Immature natural killer cell (primary cell): ENCODE measurements at places on chromosomes 5 and 9. TPM values are rescaled to one million over a fixed set of nuclear protein-coding genes. Genes with fewer than 3 reads are reported as not detected.

DNA sequence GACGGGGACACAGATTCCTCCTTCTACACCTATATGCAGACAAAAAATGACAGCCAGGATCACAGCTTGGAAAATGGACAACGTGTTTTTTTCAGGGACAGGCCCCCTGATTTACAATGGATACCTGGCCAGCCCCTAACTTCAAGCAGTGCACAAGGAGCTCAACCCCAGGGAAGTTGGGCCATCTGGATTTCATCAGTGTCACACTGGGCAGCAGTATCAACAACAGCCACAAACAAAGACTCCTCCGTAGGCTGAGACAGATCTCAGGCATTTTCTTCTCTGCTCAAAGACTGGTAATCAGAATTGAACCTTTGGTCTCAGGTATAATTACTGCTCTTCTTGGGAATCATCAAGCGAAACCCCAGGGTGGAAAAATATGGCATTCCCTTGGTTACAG lies 374.0 kb downstream of the ZNF608 start:
- DNase-seq: no peak

- DNase-seq: no peak
Measured at GRCh38 chr9:128600099-128600498, 47.7 kb downstream of the SPTAN1 start.

DNA sequence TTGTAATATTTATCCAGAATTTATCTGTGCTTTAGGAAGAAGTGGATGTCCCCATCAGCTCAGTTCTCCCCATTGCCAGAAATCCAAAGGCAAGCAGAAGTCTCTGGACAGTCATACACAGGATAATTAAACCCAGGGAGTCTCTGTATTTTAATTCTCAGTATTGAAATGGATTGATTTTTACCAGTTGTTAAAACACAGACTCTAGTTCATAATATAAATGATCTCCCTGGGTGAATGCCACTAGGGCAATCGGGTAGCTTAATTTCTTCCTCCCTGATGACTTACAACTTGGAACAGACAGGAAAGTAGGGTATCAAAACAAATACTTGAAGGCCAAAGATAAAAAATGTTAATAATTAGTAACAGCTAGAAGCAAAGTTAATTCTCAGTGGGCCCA lies 66.5 kb upstream of the DAP start:
- no peak for DNase-seq

- DNase-seq: no peak
Measured at GRCh38 chr9:86977205-86977835, 30.0 kb upstream of the GAS1 start.

DNA sequence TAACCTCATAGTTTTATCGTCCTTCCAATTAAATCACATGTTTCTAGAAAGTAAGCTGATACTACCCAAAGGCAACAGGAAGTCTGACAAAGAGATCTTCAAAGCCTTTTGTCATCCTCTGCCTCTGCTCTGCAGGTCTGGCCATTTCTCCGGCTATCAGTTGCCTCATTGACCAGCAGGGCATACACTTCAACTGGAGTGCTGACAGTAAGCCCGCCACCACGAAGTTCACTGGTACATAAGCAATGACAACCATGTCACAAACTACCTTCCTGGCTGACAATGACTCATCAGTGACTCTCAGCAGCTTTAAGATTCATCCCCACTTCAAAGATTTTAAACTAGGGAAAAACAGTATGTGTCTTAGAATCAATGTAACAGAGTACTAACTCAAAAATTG lies 20.6 kb downstream of the SPTLC1 start:
- DNase-seq: no peak

DNA sequence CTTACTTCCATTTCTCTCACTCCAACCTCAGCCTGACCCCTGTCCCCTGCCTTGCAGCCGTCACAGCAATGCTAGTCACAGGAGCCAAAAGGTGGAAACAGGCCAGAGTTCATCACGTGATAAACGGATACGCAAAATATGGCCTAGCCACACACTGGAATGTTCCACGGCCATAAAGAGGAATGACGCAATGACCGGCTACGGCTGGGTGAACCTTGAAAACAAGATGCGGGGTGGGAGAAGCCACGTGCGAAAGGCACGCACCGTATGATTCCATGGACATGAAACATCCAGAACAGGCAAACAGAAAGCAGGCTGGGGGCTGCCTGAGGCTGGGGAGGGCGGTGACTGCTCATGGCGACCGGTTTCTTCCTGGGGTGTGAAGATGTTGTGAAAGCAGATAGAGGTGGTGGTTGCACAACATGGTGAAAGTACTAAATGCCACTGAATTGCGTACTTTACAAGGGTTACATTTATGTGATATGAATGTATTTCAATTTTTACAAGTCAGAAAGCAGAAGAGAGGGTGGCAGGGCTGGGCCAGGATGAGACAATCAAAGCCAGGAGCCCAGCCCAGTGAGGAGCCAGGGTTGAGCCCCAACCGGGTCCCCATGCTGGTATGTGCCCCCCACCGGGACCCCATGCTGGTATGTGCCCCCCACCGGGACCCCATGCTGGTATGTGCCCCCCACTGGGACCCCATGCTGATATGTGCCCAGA lies 117.8 kb upstream of the SARDH start:
- no peak for DNase-seq

DNA sequence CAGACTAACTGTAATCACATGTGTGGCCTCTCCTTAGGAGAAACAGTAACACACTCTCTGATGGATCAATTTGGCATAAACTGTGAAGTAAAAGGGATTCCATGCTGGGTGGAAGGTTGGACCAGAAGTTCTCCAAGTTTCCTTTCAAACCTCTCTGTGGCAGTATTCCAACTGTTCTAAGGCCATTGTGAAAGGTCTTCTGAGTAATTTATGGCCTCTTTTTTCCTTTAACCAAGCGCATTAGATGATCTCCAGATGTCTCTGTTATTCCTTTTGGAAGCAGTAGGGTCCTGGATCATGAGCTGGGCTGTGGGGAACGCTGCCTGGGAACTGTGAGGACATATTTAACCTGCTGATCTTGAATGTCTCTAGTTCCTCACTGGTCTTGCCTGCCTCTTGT lies 80.6 kb upstream of the IL6ST start:
- no peak for DNase-seq

- DNase-seq: no peak
Measured at GRCh38 chr5:132773601-132774355, 3.3 kb downstream of the SEPTIN8 start.

DNA sequence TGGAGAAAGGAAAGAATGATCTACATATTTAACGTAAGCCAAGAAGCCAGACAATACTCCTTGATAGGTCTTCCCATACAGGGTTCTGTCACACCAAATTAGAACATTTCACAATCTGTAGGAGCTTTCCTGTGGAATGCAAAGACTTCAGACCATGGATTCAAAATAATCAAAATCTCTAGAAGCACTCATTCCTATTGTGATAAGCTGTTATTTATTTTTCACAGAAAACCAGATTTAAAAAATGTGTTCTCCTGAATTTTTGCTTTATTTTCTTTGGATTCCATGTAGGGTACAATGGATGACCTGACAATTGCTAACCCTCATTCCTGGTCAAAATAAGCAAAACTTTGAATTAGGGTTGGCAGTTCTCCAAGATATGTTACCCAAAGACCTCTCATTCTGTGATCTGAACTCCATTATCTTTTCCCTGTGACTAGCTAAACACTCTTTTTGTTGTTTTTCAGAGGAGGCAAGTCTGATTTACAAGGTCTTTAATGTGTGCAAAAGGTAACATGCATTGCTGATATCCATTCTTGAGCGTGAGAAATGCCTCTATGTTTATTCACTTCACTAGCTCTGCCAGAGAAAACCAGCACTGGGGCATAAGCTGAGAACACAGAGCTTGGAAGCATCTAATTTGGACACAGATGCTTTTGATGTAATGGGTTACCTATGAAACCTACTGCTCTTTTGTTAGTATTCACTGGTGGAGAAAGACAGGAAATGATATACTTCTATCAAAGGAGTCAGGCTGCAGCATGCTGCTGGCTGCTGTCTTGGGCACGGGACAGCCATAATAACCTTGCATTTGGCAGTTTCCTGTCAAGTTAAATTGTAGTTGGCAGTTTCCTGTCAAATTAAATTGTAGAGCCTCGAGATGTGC lies 31.4 kb downstream of the ACTBL2 start:
- no peak for DNase-seq

DNA sequence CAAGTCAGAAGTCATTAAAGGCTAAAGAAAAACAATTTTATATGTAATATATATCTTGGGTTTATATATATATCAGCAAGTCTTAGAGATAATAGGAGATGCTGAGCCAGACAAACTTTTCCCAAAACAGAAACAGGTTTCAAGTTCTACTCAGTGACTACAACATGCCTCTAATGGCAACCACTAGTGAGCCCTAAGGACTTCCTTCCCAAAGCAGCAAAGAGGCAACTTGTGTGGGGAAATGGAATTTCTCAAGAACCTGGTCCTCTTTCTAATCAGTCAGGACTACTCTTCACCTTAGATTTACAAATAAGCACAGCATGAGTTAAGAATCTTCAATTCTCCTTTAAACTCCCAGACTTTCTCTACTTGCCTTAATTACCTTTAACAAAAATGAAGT lies 17.6 kb downstream of the RNF38 start:
- no peak for DNase-seq

- no peak for DNase-seq
Measured at GRCh38 chr9:131239161-131239975, 36.9 kb downstream of the FAM78A start.

DNA sequence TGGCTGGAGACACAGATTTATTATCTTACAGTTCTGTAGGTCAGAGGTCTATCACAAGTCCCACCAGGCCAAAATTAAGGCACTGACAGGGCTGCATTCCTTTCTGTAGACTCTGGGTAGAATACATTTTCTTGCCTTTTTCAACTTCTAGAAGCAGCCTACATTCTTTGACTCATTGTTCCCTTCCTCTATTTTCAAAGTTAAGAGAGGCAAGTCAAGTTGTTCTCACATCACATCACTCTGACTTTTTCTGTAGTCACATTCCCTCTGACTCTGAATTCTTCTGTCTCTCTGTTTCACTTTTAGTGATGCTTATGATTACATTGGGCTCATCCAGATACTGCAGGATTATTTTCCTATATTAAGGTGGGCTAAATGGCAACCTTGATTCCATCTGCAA lies 119.0 kb downstream of the MELK start:
- DNase-seq: no peak

DNA sequence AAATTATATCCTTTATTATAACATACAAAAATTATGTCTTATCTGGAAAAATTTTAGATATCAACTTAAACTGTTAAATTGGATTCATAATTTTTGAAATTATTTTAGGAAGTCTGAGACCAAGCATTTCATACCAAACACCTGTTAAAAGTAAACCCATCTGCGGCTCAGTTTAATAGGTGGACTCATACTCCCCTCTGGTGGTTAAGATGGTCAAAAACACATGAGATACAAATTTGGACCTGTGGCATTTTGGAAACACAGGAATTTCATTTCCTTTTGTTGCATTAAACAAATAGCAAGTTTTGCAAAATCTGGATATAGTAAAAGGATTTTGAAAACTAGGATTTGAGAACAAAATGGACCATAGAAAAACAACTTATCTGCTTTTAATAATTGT lies 53.7 kb downstream of the RGMB start:
- DNase-seq: no peak

DNA sequence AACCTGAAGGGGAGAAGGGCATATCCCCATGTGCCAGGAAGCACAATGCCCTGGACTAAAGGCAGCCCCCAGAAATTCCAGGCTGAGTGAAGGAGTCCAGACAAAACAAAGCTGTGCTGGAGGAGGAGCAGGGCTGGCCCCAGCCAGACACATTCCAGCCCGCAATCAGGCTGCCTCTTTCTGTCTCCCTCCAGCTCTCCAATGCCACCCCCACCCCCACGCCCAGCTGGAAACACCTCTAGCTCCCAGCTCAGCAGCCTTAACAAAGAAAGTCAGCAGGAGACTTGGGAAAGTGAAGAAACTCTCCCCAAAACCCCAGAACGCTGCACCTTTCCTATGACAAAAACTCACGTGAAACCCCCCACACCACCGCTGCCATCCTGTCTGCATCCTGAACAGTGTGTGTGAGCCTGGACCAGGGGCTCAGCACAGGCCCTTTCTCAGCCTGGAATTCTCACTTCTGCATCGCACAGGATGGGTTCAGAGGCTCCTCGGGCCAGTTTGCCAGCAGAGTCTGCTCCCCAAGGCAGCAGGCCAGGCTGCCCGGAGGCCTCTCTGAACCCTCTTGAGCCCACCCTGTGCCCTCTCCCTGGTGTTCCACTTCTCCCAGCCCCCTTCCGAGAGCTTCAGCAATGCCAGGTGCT lies 96.2 kb upstream of the ICE1 start:
- DNase-seq: no peak

GRCh38 chr5:80745490-80745889 lies 90.7 kb upstream of the DHFR start:
- DNase-seq: no peak

DNA sequence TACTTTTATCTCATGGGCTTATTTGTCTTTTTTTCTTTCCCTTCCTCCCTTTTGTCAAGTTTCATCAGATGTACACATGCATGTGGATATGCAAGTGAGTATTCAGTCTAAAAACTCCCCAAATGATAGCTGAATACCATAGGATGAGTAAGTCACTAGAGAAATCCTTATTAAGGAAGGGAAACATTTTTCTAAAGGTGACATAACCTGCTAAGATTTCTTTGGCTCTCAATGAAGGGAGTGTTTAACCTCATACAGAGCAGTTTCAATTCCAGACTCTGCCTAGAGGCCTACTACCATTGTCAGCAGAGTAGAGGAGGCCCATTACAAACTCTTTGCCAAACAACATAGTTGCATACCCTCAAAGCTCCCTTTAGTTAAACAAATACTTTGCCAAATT lies 192.4 kb downstream of the ARHGEF28 start:
- DNase-seq: no peak

- DNase-seq: no peak
Measured at GRCh38 chr5:757931-758697, 26.4 kb downstream of the ZDHHC11B start.

DNA sequence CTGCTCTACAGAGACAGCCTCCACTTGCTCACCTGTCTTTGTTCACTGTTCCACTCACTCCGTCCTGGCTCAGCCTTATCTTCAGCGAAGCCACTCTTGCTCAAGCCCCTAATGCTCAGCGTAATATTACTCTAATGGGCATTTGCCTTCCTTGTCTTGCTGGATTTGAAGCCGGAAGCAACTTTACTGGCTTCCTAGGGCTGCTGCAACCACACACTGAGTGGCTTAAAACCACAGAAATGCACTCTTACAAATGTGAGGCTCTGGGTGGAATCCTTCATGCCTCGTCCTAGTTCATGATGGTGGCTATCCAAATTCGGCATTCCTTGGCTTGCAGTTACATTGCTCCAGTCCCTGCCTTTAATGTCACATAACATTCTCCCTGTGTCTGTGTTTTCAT lies 85.5 kb upstream of the MARCHF11 start:
- no peak for DNase-seq

Gene BRD3
- 24.2 TPM for polyA plus RNA-seq

Gene PCDHB15
- polyA plus RNA-seq: not detected

Gene BAAT
- not detected for polyA plus RNA-seq

Gene IL3
- not detected for polyA plus RNA-seq

Gene APC
- 36.5 TPM for polyA plus RNA-seq

Gene IL31RA
- polyA plus RNA-seq: not detected

Gene CER1
- not detected for polyA plus RNA-seq

Gene C9orf153
- polyA plus RNA-seq: not detected

Gene ORM2
- polyA plus RNA-seq: not detected

Gene FYB1
- polyA plus RNA-seq: 205 TPM
